ENCODE measurements at places on chromosomes 5 and 9.

DNA sequence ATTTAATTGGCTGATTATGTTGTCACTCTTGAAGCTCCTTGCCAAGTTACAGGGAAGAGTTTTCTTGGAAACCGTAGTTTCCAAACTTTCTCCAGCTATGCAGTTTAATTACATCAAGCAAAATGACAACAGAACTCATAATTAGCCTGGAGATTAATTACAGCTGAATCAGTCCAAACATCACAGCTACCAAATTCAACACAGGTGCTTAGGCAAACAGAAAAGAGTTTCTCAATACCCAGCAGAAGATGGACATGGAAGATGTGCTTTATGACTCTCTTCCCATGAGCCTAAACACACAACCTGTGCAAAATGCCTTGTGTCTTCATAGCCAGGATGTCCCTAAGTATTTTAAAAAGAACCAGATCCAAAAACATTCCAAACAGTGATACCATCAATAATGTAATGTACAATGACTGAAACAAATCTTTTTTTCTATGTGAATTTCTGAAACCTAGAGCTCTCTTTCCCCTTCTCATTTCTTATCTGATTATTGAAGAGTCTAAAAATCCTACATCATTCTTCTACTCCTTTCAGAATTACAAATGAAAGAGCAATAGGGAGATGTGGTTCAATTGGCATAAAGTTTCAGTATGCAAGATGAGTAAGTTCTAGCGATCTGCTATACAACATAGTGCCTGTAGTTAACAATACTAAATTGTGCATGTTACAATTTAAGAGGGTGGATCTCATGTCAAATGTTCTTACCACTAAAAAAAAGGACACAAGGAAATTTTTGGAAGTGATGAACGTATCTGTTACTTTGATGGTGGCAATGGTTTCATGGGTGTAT is 124.3 kb downstream of the RASEF start:
- no peak for DNase-seq

- no peak for DNase-seq
Measured at GRCh38 chr5:74164725-74165235, 475.7 kb downstream of the ENC1 start.

DNA sequence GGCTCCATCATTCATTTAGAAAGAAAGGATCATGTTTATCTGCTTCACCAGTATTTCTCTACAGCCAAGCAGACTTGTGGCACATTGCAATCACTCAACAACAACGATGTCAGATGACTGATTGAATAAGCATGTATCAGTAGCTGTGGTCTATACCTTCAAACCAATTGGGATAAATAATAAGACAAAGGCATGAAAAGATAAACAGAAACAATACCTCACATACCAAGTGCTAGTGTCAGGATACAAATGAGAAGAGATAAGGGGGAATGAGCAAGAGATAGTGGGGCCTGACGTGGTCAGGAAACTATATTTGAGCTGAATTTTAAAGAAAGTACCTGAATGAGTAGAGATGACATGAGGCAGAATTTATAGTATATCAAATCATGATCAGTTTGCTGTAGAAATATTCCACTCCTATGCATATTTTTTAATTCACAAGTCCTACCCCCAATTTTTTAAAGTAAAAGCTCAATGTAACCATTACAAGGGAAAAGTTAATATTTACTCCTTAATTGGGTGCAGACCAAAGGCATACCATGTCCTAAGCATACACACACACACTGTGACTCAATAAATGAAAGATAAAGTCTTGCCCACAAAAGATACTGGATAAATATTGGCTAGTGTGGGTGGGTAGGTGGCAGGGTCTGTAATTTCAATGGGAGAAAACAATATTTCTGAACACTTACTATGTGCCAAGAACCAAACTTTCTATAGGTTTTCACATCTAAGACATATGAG is 284.5 kb downstream of the SPOCK1 start:
- DNase-seq = no peak

GRCh38 chr9:120161776-120162175 is 418.2 kb downstream of the CDK5RAP2 start:
- DNase-seq = no peak

DNA sequence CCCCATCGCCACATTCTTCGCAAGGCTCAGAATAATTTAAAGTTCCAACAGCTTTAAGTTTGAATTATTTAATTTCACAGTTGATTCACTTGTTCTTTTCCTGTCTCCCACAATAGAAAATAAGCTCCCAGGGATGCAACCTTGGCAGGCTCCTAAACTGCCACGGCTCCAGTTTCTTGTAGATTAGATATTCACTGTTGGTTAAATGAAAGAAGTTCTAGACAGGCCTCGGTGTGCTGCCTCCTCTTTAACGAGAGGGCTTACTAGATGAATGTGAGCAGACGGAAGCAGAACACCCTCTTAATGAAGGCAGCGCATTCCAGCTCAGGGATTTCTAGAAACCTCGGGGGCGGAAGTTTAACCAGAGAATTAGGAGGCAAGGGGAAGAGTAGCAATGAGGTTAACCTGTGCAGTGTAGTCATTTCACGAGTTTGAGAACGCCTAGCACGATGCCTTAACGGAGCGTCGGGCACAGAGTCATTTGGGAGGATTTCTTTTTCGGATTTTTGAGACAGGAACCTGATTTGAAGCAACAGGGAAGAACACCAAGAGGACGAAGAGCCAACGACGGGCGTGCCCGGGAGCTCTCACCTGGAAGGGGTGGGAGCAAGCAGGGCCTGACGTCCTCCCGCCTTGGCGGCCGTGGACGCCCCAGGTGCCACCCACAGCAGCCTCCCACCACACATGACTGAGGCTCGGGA is 637 bp upstream of the SMC5 start:
- DNase-seq = peak; percentile 43

DNA sequence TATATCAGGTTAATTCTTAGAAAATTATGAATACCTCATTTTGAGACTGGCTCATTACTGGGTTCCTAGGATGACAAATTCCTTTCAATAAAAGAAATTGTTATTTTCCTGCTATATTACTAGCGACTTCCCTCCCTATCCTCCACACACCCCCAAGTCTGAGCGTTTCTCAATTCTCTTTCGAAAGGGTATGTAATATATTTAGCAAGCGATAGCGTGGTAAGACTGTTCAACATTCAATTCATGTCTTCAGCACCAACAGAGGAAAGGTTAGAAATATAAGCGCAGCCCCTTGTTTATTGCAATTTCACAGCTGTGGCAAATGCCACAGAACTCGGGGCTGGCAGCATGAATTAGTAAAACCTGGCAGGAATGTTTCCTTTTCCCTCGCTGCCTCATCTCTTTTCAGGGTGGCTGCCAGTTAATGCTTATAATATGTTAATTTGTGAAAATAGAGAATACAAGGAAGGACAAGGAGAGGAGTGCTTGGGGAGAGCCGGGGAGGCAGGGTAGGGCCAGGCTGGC is 152.7 kb upstream of the TBCA start:
- DNase-seq = no peak

DNA sequence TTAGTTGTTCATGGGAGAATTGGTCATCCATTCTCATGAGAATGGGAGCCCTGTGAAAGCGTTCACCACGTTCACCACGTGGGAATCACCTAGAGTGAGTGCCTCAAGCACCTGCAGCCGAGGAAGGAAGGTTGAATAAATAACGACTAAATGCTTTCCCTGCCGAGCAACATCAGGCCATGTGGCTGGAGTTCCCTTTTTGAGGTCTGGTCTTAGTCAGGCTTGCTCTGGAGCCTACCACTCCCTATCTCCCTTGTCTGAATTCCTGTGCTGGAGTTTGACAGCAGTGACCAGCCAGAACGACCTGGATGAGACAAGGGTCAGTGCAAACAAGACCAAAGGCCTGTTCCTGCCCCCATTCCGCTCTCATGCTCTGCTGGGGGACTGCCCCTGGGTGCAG is 28.5 kb downstream of the KCNMB1 start:
- no peak for DNase-seq

GRCh38 chr5:134091626-134092121 is 22.8 kb upstream of the TCF7 start:
- DNase-seq = no peak

- DNase-seq = no peak
Measured at GRCh38 chr5:115816226-115817081, at the start of gene CDO1. CDO1 (minus strand) TSS chr5:115816659; CDS start chr5:115816397, 262 bp downstream.

DNA sequence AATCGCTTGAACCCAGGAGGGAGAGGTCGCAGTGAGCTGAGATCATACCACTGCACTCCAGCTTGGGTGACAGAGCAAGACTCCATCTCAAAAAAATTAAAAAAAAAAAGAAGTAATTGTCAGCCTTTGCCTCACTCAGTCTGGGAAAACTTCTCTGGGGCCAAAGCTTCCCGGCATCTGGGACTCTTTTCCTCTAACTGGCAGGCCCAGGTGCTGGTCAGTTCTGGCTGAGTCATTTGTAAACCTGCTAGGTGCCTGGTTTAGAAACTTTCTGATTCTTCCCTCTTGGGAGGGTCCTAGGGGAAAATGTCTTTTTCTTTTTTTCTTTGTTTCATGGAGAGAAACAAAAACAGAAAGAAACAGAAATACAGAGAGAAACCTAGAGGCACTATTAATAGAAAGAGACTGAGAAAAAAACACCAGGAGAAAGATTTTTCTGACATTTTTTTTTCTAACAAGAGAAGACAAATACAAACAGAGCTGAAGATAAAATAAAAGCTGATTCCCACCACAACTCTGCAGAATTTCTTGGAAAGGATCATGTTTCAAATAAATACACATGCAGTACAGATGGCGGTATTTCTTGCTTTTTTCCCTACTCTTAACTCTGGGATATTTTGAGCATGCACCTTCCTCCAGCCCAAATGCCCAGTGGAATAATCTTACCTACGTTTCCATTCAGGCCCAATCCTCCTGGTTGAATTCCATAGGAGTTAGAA is 22.1 kb upstream of the UBAP2 start:
- DNase-seq = no peak

Data from ACHN (cell line).